ENCODE measurements at places on chromosomes 2 and 18.

GRCh38 chr18:76370201-76370600 is 124.8 kb downstream of the ZNF516 start:
- no peak for DNase-seq

GRCh38 chr2:151228847-151229512 is 32.7 kb downstream of the RBM43 start:
- DNase-seq, result no peak

- no peak for DNase-seq
Observed at GRCh38 chr2:155633887-155634570, 698.5 kb downstream of the NR4A2 start.

GRCh38 chr2:76448956-76449355 is 738.2 kb upstream of the GCFC2 start:
- no peak for DNase-seq

DNA sequence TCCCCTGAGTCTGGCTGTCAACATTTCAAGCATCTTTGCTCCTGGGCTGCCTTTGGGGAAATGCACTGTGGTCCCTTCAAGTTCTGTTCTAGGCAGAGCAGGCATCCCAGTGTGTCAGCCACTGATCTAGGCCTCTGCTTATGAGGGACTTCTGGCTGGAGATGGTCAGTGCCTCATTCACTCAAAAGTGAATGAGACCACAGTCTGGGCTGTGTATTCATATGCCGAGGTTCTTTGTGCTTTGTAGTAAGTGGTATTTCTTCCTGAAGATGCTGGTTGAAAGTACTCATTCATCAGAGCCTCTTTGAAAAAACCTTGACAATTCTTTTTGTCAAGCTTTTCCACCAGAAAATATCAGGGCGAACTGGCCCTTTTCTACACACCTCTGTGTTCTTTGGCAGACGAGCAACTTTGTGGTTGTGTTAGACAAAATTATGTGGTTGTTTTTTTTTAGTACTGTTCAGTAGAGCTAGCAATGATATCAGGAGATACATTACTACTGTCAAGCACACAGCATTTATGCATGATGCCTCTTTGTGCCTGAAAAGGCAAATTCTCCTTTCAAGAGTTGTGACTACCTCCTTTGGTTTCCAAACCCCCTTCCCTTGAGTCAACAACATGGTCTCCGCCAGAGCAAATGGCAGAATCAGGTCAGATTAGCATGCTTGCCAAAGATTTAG is 510.9 kb upstream of the NRP2 start:
- no peak for DNase-seq

GRCh38 chr2:138711812-138712211 is 68.4 kb downstream of the NXPH2 start:
- DNase-seq, result no peak

DNA sequence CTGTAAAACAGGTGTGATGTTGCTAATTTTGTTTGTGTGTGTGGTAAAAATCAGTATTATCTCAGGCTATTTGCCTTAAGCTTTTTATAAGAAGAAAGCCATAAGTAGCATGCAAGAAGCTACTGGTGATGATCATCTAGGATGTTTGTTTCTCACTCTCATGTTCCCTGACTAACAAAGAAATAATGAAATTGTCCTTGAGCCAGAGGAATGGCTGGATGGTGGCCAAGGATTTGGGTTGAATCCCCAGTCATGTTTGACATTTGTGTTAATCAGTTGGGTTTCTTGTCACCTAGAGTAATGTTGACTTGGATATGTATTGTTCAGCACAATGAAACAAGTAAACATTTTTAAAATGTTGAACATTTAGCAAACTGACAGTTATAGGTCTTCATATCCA is 496.8 kb upstream of the ZEB2 start:
- DNase-seq, result no peak

DNA sequence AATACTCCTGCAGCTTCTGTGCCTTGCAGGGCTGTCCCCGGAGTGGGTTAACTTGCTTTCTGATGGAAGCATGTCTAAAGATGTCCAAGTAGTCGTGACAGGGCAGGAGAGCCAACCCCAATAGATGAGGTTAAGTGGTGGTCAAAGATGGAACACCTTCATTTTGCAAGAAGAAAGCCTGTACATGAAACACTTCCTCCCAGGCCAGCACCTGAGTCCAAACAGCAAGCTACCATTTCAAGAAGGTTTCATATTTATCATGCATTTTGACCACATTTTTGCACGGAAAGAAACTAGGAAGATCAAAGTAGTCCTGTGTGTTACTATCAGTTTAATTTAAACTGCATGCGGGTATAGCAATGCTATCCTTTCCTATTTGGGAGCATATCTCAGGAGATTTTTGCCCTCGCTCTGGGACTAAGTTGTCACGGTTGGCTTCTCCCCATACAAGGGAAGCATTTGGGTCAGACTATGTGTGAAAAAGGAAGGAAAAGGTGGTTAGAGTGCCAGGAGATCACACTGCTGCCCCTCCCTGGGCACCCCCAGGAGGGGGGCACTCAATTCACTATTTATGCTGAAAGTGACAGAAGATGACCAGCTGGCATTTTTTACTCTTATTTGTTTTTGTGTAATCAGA is 187.6 kb downstream of the ZNF521 start:
- no peak for DNase-seq

Data from CD4-positive, alpha-beta T cell treated with Interleukin-17A for 4 hours (primary cell).